CD4-positive, alpha-beta T cell treated with Interleukin-1 beta for 1 hour (primary cell): ENCODE measurements at places on chromosomes 5 and 9.

DNA sequence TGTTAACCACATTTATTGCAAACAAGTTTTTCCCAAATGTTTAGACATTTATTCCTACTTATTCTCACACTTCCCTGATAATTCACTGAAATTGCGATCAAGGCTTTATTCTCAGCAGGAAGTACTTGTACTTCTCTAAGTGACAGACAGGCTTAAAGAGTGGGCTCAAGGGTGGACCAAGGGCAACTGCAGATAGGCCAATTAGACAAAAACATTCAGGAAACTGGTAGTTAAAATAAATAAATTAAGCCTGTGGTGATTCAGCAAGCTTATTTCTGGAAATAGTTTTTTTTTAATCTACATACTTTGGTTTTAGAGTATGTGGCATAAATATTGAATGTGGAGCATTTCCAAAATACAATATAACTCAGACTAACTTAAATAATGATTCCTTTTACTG is 136.1 kb downstream of the UGCG start:
- no peak for DNase-seq

DNA sequence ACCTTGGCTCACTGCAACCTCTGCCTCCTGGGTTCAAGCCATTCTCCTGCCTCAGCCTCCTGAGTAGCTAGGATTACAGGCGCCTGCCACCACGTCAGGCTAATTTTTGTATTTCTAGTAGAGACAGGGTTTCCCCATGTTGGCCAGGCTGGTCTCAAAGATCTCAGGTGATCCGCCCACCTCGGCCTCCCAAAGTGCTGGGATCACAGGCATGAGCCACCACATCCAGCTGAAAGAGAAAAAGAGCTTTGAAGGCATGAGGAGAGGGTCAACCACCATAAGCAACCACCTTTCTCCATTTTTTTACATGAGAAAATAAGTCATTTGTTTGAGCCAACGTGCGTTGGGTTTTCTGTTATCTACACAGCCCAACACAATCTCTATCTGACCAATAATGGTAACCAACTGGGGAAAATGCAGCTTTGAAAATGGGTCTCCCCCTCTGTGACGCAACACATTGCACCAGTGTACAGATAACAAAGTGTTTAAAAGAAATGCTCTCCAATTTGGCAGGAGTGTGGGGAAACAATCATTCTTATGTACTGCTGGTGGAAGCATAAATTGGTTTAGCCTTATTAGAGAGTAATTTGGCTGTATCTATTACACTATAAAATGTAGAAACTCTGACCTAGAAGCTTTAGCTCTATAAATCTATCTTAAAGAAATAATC is 45.8 kb upstream of the ZBTB43 start:
- DNase-seq, result no peak

DNA sequence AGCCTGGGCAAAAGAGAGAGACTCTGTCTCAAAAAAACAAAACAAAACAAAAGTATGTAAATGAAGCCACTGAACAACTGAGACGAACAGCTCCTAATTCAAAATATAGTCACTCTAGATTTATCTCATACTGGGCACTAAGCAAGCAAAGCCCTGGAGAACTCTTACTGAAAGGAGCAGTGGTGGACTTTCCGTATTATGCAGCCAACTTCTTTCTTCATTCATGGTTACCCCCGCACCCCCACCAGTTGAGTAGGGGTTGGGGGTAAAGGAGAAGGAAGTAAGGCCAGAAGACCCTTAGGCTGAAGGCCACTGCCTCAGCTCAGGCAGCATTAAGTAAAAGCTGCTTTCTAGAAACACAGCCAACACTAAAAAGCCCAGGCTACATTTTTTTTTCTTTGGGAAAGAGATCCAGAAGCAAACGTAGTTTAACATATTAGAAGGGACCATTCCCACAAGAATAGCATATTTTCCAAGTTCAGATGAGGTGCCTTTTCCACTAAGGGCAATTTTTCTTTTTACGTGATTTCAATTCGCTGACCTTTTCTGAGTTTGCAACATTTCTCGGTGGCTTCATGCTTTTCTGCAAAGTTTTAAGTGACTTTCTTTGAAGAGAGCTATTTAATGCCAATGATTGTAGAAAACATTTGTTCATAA is 55.3 kb downstream of the MAPKAP1 start:
- DNase-seq, result no peak

- DNase-seq, result no peak
These were observed at the start of gene GAPT for GRCh38 chr5:58491216-58491892. Gene GAPT (plus strand): TSS chr5:58491435. CDS start chr5:58494537, 3,102 bp downstream.

DNA sequence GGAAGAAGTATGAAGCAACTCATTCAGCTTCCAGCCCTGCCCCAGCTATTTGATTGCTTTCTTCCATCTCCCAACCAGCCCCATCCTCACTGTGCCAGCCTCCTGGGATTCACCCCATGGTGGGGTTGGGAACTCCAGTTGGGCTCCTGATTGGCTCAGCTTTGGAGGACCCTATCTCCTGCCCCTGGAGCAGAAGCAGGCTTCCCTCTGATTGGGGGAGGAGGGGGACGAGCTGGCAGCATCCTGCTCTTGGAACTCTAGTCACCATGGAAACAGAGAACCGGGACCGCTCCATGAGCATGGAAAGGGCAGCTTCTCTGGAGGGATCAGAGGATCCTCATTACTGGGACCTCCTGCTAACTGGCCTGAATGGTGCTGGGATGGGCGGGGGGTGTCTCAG is 2.6 kb downstream of the SLC6A7 start:
- no peak for DNase-seq

DNA sequence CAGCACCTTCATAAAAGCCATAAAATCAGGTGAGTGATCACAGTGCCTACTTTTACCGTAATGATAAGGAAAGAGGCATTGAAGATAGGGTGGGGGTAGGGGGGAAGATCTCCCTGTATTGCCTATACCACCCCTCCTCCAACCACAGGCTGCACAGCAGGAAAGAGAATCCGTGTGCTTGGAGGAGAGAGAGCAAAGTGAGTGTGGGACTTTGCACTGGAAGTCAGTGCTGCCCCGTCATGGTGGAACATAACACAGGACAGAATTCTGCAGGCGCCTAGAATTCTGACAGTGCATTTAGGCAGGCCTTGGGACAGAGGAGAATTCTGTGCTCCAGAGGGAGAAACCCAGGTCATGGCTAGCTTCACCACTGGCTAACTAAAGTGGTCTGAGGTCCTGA is 3.5 kb upstream of the C5 start:
- no peak for DNase-seq

DNA sequence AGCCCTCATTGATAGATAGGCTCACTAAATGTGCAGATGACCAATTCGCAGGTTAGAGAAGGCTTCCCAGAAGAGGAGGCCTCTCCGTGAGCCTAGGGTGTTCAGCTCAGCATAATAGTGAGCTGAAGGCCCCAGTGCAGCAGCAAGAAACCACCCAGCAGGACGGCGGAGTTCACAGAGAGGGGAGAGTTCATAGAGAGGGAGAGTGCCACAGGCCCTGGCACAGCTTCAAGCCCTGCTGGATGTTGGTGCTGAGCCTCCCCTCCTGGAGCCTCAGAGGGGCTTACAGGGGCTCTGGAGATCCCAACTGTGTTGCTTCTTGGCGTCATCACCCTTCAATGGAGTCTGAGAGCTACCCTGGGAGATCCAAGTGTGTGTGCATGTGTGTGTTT is 2.1 kb downstream of the SLC22A5 start:
- no peak for DNase-seq

DNA sequence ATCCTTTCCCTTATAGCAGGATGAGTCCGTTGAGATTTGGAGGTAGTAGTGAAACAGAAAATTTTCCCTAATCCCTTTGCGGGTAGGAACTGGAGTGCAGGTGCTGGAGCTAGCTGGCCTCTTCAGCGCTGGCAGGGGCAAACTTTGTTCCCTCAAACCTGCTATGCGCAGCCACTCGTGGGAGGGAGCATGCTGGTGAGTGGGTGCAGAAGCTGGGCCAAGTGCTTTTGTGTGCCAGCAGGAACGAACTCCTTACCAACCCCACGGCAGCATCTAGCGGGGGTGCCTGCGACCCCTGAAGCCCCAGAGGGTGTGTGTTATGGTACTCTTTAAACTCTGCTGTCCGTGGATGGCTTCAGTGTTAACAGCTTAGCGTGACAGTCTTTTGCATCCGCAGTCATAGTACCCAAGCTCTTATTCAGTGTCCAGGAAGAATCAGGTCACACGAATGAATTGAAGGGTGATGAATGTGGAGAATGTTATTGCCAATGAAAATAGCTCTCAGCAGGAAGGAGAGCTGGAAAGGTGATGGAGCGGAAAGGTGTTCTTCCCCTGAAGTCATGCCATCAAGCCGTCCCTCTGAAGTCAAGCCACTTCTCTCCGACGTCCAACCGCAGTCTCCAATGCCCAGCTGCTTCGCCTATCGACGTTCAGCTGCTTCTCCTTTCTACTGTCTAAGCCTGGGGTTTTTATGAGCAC is 1445.1 kb upstream of the CDH9 start:
- DNase-seq, result no peak

- DNase-seq, result peak; percentile 2
These were observed 101.6 kb upstream of the SSBP2 start for GRCh38 chr5:81852291-81853029.
